B cell (primary cell): ENCODE measurements at places on chromosomes 2 and 18.

GRCh38 chr2:200086911-200087310 lies 131.5 kb downstream of the MAIP1 start:
- H3K4me1 ChIP-seq, result no peaks in the 10 kb centered on the region
- no peaks in the 10 kb centered on the region for H3K27me3 ChIP-seq
- H3K36me3 ChIP-seq, result no peaks in the 10 kb centered on the region
- no peak for DNase-seq
- no peak overlapping the region for H3K4me3 ChIP-seq

- H3K36me3 ChIP-seq, result no peaks in the 10 kb centered on the region
- no peak for DNase-seq
- no peaks in the 10 kb centered on the region for H3K27me3 ChIP-seq
- no peaks in the 10 kb centered on the region for H3K4me1 ChIP-seq
Measured at GRCh38 chr2:190376591-190377245, 31.4 kb upstream of the MFSD6 start.

- DNase-seq, result no peak
- H3K36me3 ChIP-seq, result peaks cover 20% of the 10 kb centered on the region
Measured at GRCh38 chr2:230770804-230771203, 58.2 kb downstream of the CAB39 start.

GRCh38 chr2:22897428-22897827 lies 487.6 kb upstream of the KLHL29 start:
- H3K27ac ChIP-seq, result no peak overlapping the region
- H3K4me1 ChIP-seq, result no peaks in the 10 kb centered on the region
- DNase-seq, result no peak
- H3K27me3 ChIP-seq, result no peaks in the 10 kb centered on the region
- H3K36me3 ChIP-seq, result no peaks in the 10 kb centered on the region

DNA sequence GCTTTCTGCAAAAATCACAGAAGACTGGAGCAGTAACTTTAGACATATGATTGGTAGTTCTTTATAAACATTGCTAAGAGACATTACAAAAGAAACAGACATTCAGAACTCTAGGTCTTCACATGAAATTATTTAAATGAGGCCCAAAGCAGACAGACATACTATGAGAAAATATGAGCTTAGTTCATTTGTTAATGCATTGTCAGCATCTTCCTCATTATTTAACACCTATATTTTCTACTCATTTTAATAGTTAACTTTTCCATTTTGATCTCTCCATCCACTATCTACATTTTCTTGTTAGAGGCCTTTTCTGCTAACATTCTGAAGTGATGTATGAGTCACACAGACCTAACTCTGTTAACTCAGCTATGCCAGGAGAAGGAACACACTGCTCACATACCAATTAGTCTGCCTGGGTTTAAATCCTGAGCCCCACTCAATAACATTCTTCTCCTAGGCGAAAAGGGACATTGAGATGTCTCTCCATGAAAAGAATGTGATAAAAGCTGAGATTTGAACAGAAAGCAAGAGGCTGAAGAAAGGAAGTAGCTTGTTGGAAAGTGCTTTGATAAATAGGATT lies 400.3 kb upstream of the PKDCC start:
- no peak overlapping the region for H3K27ac ChIP-seq

GRCh38 chr18:58558471-58558870 lies 70.4 kb downstream of the ALPK2 start:
- no peak overlapping the region for H3K4me3 ChIP-seq
- no peak overlapping the region for H3K27ac ChIP-seq
- H3K36me3 ChIP-seq, result no peaks in the 10 kb centered on the region
- DNase-seq, result no peak

GRCh38 chr2:11156396-11157075 lies 1.3 kb downstream of the SLC66A3 start:
- no peak overlapping the region for H3K27ac ChIP-seq
- no peak for DNase-seq
- no peaks in the 10 kb centered on the region for H3K27me3 ChIP-seq
- no peaks in the 10 kb centered on the region for H3K36me3 ChIP-seq
- H3K4me1 ChIP-seq, result peaks cover 32% of the 10 kb centered on the region

GRCh38 chr2:96105994-96106715 lies 10.2 kb downstream of the ADRA2B start:
- H3K4me3 ChIP-seq, result no peak overlapping the region
- no peaks in the 10 kb centered on the region for H3K27me3 ChIP-seq
- no peaks in the 10 kb centered on the region for H3K4me1 ChIP-seq

- H3K4me3 ChIP-seq, result no peak overlapping the region
- no peak for DNase-seq
- no peaks in the 10 kb centered on the region for H3K36me3 ChIP-seq
- H3K27ac ChIP-seq, result no peak overlapping the region
- H3K4me1 ChIP-seq, result no peaks in the 10 kb centered on the region
- peaks cover 4% of the 10 kb centered on the region for H3K27me3 ChIP-seq
Measured at GRCh38 chr2:217116610-217117009, 256.7 kb upstream of the TNP1 start.
